ENCODE measurements at places on chromosomes 12 and 14. TPM values are rescaled to one million over a fixed set of nuclear protein-coding genes. Genes with fewer than 3 reads are reported as not detected.

The NEUROD4 gene
- not detected for total RNA-seq

The CLEC9A gene
- not detected for total RNA-seq

The COX8C gene
- not detected for total RNA-seq

The PRKD1 gene
- total RNA-seq: 6.4 TPM

The IL26 gene
- total RNA-seq: not detected

The TMEM52B gene
- total RNA-seq: 2.5 TPM

The CLEC4D gene
- not detected for total RNA-seq

The KLRB1 gene
- total RNA-seq: not detected

The RBP5 gene
- not detected for total RNA-seq

The RNASE11 gene
- not detected for total RNA-seq

The PPP4R4 gene
- 0.45 TPM for total RNA-seq

The P3H3 gene
- total RNA-seq: 54.1 TPM

The FAIM2 gene
- total RNA-seq: 2.5 TPM

The ETNK1 gene
- total RNA-seq: 15.0 TPM

The GALNT9 gene
- total RNA-seq: 0.67 TPM

The RPGRIP1 gene
- total RNA-seq: not detected

The ACSM4 gene
- total RNA-seq: not detected

The PPP2R5E gene
- total RNA-seq: 9.8 TPM
